Iris pigment epithelial cell (primary cell): ENCODE measurements at places on chromosomes 13 and 19.

DNA sequence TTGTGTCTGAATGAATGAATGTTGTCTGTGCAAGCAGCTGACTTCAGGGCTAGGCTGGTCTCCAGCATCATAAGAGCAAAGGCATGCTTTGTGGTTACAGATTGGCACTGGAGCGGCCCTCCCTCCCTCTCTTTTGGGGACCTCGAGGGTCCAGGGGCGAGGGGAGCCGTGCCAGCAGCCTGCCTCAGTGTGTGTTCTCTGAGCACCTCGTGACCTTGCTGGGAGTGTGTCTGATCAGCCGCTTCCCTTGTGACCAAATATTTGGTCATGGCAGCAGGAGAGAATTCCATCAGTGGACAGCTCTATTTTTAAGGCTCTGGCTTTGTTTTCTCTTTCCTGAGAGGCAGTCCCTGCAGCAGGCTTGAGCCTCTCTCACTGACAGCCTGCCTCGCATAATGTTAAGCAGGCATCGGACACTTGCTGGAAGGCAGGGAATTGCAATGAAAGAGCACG, 329.7 kb downstream of the UQCRFS1 start:
- no peak for DNase-seq

- DNase-seq = no peak
Observed at GRCh38 chr19:35084509-35084762, 31.2 kb upstream of the FXYD3 start.

GRCh38 chr19:30023330-30023729, 81.3 kb downstream of the URI1 start:
- DNase-seq = no peak

DNA sequence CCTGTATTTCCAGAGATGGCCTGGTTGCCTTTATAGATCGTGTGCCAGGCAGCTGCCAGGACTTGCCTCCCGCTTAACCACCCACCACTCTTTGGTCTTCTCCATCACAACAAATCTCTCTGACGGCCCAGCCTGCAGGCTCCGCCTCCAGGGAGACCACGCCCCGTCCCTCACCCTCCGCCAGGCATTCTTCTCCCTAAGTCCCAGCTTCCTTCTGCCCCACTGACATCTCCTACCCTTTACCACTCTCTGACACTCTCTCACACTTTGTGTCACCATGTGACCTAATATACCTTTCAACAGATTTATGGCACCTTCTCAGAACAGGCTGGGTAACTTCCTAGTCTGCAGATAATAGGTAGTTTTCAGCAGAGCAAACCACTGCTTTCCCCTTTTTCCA, 95.1 kb downstream of the CAB39L start:
- no peak for DNase-seq

- no peak for DNase-seq
Observed at GRCh38 chr13:99426426-99426825, 74.8 kb upstream of the TM9SF2 start.

DNA sequence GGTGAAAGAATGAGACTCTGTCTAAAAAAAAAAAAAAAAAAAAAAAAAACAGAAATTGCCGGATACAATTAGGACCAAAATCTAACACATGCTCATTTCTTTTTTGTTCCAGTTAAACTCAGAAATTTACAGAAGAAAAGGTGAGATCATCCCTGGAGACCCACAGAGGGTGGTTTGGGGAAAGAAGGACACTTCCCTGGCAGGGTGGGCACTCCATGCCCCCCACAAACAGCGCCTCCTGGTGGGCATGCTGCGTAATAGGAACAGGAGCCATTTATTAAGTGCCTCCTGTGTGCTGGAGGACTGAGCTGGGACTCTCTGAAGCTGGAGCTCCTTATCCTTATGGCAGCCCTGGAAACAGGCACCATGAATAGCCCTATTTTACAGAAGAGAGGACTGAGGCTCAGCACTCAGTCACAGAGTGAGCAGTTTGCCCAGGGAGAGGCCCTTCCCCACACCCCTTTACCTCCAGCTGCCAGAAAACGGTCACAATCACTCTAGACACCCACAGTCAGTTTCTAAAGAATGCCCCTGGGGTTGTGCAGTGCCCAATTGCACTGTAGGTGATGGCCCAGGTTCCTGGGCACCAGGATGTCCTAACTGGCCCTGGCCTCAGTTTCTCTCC, 10.1 kb downstream of the C19orf38 start:
- DNase-seq = no peak

DNA sequence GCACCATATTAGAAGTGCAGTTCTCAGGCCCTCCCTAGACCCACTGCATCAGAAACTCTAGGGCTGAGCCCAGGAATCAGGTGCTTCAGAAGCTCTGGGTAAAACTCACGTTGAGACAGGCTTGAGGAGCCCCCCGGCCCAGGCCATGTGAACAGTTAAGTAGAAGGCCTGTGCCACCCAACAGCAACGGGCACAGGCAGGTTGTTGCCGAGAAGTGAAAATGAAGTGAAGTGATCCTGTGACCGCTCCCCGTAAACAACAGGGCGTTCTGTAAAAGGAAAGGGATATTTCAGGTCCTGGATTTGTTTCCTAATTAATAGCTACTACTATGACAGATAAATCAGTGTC, 128.8 kb downstream of the ATP11A start:
- DNase-seq = no peak

DNA sequence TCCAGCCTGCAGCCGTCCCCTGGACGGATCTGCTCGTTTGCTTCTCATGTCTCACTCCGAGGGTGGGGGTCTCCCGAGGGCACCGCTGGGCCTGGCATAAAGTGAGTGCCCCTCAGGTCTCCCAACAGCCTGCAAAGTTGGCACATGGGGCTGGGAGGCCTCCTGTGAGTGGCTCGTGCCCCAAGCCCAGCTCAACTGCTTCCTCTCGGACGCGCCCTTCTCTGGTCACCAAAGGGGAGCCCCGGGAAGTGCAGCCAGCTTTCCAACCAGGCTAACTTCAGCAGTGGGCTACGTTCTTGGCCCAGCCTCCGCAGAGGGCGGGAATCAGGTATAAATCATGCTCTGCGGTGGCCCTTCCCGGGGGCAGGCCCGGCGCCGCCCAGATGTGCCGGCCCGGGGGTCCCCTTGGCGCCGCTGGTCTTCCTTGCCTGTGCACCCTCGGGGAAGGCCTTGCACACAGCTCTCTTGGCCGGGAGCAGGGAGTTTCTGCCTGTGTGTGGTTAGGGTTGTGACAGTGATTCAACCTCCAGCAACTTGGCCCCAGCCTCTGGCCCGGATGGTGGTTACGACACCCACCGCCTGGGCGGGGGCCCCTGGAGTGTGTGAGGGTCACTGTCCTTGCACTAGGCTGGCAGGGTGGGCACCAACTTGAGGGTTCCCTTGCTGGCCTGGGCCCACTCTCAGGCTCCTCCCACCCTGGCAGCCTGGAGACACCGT, 20.7 kb downstream of the CEBPG start:
- DNase-seq = peak; percentile 80

- no peak for DNase-seq
Observed at GRCh38 chr13:49310251-49310650, 62.5 kb downstream of the CDADC1 start.

GRCh38 chr13:98584668-98585397, 7.9 kb upstream of the STK24 start:
- no peak for DNase-seq

DNA sequence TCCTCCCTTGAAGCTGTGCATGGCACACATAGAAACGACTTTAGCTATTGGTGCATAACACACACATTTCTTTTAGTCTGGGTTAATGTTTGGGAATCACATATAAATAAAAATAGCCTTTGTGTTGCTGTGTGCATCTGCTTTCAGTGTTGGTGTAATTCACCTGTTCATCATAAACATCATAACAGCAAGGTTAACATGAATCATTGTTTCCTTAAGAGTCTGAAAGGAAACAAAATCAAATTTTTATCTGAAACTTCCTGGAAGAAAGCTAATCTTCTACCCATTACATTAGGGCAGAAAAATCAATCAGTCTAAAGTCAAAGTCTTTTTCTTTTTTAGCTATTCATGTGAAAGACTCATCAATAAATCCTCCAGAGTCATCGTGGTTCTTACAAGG, 35.0 kb upstream of the TNFSF11 start:
- DNase-seq = no peak

DNA sequence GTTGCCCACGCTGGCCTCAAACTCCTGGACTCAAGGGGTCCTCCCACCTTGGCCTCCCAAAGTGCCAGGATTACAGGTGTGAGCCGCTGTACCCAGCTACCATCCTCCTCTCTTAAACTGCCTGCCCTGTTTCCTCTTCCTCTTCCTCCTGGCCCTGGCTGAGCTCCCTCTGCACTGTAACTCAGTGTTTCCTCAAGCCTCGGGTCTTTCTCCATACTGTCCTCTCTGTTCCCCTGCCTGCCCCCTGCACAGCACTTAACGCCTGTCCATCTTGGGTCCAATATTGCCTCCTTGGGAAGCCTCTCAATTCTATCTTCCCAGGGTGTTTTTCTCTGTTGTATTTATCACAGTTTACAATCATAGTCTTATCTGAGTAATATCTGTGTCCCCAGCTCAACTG, 6.1 kb downstream of the LIPE start:
- DNase-seq = no peak

DNA sequence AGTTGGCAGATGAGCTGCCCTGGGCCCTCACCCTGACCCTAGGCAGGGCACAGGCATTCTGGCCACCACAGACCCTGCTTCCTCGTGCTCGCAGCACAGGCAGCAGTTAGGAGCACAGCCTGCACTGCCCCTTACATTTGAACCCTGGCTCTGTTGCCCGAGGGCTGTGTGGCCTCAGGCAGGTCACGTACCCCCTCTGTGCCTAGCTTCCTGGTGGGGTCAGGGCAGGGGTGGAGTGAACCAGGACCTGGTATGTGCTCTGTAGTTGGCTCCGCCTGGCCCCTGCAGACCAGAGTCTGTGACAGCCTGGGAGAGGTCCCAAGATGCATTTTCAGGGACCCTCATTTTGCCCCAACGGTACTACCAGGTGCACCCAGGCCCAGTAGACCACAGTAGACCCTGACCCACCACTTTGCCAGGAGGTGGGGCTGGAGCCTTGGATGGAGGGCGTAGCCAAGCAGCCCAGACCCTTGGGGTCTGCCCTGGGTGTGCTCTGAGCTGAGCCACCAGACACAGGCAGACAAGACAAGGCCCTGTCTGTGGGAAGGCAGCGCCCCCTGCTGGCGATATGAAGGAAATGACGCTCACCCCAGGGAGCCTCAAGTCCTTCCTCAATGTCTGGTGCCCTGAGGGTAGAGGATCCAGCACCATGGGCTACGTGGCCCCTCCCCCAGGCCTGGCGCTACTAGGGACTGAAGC, 9.1 kb downstream of the LYL1 start:
- DNase-seq = peak; percentile 79

DNA sequence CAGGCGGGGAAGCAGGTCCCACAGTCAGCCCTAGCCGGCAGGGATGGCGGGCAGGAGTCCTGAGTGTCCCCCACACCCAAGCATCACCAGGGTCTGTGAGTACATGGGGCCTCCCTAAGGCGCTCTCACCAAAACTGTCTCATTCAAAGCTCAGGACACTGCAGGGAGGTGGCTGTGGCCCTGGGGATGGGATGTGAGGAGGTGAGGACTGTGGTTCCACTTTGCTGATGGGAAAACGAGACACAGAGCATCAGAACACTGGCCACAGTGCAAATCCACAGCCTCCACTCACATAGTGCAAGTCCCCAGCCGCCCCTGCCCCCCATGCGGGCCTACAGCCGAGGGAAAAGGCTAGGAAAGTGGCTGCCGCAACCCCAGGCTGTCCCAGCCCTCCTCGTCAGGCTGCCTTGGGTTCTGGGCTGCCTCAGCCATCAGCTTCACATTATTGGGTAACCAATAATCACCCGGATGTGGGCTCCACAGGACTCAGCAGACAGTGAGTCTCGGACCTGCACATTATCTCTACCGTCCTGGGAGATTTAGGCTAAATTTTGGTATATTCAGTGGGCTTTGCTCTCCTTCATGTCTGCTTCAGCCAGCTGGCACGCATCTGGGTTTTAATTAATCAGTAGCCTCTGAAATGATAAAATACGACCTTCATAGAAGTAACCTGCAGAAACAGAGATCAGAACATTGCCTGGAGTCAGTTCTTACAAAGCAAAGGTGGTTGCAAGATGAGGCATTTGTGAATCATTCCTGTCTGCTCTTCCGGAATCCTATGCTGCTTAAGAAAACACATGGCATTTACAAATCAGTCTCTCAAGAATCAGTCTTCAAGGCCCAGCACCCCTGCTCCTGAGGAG, 77.0 kb downstream of the SOX1 start:
- no peak for DNase-seq

GRCh38 chr13:95641291-95642027, 3.0 kb downstream of the DZIP1 start:
- peak; percentile 21 for DNase-seq

DNA sequence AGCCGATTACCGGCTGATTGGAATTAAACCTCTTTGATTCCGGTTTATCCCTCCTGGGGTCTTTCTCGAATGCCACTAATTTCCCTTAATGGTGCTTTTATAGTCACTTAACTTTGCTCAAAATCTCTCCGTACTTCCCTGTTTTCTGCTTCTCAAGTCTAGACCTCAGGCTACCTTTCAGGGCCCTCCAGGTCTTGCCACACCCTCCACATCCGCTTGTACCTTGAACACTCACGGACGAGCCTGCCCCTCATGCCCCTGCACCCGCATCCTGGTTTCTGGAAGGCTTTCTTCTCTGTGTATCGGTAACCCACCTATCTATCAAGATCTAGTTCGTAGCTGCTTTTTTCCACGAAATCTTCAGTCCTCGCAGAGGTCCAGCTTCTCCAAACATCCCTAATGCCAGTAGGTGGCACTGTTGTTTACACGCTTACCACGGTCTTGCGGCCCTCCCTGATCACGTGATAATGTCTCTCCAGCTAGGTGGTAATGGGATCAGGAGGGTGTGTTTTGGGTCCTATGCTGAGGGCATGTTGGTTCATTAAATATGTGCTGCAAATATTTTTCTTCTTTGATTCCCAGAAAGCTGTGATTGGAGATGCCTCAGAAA, 13.8 kb downstream of the ATP12A start:
- peak; percentile 62 for DNase-seq

DNA sequence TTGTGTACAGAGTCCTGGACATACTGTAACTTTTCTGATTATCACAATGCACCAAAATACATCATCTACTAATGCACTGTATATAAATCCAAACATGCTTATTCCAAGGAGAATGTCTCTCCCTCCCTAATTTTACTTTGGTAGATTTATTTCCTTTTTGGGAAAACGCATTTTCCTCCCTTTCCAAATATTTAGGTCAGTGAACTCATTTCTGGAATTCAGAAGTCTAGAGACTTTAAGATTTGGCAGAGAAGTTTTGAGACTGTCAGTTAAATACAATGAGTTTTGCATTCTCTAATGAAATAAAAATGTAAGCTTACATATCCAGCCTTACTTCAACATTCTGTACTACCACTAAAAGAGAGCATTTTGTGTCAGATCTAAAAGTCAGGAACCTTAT, 165.8 kb upstream of the EDNRB start:
- no peak for DNase-seq

- DNase-seq = peak; percentile 54
Observed at GRCh38 chr13:25085125-25085742, 10.7 kb upstream of the PABPC3 start.

DNA sequence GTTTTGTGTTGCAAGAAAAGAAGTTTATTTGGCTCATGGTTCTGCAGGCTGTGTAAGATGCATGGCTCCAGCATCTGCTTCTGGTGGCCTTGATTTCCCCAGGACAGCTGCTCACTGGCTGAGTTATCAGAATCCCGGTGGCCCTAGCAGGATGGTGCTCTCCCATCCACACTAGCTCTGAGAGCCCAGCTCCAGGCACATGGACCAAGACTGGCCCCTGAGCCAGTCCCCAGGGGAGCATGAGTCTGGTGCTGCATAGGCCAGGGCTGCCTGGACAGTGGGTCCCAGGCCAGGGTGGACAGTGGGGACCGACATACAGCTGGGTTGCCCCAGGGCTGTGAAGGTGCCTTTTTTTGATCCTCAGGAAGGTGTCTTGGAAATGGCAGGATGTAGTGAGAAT, 10.4 kb downstream of the ADGRE2 start:
- DNase-seq = no peak

- DNase-seq = no peak
Observed at GRCh38 chr13:41459432-41460073, 2.2 kb downstream of the RGCC start.
